ENCODE measurements at places on chromosomes 4 and X.

DNA sequence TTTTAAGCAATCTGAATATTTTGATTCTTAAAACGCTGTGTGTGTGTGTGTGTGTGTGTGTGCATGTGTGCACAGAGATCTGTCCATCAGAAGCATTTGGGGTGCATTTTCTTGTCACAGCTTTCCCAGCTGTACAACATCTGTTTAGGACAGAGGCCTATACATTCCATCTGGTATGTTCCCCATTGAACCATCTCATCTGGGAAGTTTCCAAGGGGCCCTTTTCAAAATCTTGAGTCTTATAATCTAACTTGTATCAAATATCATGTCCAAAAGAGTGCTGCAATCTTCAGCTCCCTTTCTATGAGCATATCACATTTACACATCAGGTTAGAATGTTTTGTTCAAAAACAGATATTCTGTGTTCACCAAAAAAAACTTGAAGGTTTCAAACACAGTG lies 16.5 kb upstream of the MID1 start:
- no peak for DNase-seq

GRCh38 chrX:119359618-119360382 lies 39.3 kb upstream of the SLC25A43 start:
- DNase-seq = no peak

GRCh38 chrX:9189286-9189685 lies 155.4 kb upstream of the FAM9B start:
- DNase-seq = no peak

DNA sequence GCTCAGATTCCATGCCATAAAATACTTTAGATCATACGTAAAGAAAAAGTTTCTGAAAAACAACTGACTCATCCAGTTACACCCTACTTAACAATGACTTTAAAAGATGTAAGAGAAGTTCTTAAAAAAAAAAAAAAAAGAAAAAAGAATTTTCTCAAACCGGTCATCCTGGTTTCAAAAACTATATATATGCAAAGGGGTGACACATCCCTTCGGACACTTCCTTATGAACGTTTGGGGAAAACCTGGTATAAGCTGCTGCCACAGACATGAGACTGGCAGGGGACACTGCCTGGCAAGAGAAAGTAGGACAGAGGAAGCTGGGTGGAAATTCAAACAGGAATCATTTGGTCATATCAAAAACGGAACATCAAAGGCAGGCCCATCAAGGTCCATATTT lies 81.2 kb upstream of the PRSS48 start:
- DNase-seq = no peak

DNA sequence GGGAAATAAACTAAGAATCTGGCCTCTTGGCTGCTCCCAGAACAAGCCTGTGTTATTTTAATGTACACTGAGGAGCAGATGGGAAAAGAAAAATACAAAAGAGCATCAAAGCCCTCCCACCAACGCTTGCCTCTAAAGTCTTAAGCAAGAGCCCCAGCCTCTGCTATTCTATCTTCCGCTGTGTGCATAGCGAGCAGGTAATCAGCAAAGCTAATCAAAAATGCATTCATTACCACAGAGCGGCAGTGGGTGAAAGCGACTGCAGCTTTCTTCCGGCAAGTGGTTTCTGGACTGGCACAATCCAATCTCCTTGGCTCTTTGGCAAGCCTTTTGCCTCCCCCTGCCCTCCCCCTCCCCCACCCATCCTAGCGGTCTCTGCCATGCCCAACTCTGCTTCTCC lies 13.5 kb upstream of the GRIA3 start:
- DNase-seq = no peak

- peak; percentile 76 for DNase-seq
Measured at GRCh38 chr4:95537191-95537590, 11.6 kb downstream of the UNC5C start.

GRCh38 chrX:19089555-19090040 lies 32.7 kb downstream of the ADGRG2 start:
- DNase-seq = no peak

GRCh38 chr4:141932490-141932889 lies 296.1 kb downstream of the IL15 start:
- no peak for DNase-seq

DNA sequence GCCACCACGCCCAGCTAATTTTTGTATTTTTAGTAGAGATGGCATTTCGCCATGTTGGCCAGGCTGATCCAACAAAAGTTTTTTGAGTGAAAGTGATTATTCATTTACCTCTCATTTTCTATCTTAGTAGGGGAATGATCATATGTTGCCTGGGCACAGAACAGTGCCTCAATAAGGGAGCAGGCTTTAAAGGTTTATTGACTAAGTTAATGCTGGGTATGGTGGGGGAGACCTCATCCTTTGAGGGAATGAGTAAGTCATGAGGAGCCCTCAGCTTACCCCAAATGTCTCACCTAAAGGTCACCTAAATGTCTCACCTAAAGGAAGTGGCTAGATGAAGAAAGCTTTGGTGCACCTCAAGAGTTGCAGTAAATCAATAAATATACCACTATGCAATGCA lies 109.0 kb downstream of the CLCN4 start:
- no peak for DNase-seq

GRCh38 chr4:39978904-39979303 lies 1.2 kb upstream of the PDS5A start:
- DNase-seq = no peak

- no peak for DNase-seq
Measured at GRCh38 chr4:141727420-141727819, 91.0 kb downstream of the IL15 start.

DNA sequence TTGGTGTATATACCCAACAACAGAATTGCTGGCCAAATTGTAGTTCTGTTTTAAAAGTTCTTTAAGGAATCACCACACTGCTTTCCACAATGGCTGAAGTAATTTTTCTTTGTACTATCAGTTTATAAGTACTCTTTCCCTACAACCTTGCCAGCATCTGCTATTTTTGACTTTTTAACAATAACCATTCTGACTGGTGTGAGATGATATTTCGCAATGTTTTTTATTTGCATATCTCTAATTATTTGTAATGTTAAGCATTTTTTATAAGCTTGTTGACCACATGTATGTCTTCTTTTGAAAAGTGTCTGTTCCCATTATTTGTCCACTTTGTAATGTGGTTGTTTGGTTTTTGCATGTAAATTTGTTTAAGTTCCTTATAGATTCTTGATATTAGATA lies 509.9 kb upstream of the POU3F4 start:
- DNase-seq = no peak

GRCh38 chrX:41350150-41350975 lies 16.4 kb downstream of the DDX3X start:
- no peak for DNase-seq

GRCh38 chrX:83508006-83508405 lies at the start of gene POU3F4:
POU3F4 (plus strand) TSS chrX:83508290; CDS start chrX:83508325, 35 bp downstream.
- peak; percentile 50 for DNase-seq

DNA sequence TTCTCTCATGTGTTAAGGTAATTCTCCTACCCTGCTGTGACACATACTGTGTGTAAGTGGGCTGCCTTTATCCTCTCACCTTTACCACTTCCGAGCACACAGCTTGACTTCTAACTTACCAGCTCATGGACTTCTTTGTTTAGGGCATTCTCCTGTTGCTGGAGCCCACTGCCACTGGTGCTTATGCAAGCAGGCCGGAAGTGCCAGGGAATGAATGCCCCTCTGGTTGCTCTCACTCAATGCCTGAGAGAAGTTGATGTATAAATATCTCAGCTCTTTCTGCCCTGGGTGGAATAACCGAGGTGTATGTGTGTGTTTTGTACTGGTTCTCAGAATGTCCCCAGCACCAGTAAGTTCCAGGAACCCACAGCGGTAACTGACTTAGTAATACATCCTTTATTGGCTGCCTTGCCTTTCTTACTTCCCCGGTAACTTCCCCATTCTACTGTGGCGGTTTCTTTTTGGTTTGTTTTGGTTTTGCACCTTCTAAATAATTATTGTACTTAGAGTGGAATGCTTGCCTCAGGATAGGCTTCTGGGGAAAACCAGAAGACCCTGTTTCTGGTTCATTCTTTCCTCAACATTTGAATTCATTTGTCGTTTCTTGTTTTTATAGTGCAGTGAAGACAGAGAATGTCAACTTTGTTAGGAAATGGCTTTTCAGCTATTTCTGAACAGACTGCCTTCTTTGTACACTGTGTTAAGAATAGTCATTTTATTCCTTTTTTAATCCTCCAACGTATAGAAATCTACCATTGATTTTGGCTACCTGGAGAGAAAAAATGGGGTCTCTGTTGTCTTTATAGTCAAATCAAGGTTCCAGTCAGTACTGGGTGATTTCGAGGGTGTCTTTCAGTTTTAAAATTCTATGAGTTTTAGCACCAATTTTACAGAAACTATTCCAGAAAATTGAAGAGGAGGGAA lies 45.4 kb downstream of the CXorf58 start:
- DNase-seq = peak; percentile 19

- no peak for DNase-seq
Measured at GRCh38 chr4:13208558-13209193, 275.5 kb downstream of the RAB28 start.

DNA sequence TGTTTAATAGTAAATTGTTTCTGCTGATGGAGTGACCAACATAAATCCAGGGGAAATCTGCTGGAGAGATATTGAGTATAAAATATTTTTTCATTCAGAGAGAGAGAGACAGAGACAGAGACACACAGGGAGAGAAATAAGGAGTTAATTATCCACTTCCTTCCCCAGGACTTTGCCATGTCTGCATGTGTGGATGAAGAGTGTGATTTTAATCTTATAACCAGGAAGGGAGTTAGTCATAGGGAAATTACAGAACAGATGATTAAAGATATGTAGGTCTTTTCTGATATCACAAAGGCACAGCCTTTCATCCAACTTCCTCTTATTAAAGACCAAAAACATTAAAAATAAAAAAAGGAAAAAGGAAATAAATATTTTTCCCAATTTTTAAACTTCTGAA lies 526.3 kb downstream of the SPRY1 start:
- DNase-seq = no peak

- DNase-seq = no peak
Measured at GRCh38 chr4:46211406-46211805, 87.6 kb upstream of the GABRG1 start.
